ENCODE measurements at places on chromosomes 1 and 21.

- DNase-seq, result no peak
Observed at GRCh38 chr1:94646141-94646643, 104.6 kb upstream of the F3 start.

GRCh38 chr21:33025489-33026442, at the start of gene OLIG2:
TSS of gene OLIG2 (plus strand) at chr21:33025935. CDS start at chr21:33026863, 928 bp downstream.
- peak; percentile 83 for DNase-seq

DNA sequence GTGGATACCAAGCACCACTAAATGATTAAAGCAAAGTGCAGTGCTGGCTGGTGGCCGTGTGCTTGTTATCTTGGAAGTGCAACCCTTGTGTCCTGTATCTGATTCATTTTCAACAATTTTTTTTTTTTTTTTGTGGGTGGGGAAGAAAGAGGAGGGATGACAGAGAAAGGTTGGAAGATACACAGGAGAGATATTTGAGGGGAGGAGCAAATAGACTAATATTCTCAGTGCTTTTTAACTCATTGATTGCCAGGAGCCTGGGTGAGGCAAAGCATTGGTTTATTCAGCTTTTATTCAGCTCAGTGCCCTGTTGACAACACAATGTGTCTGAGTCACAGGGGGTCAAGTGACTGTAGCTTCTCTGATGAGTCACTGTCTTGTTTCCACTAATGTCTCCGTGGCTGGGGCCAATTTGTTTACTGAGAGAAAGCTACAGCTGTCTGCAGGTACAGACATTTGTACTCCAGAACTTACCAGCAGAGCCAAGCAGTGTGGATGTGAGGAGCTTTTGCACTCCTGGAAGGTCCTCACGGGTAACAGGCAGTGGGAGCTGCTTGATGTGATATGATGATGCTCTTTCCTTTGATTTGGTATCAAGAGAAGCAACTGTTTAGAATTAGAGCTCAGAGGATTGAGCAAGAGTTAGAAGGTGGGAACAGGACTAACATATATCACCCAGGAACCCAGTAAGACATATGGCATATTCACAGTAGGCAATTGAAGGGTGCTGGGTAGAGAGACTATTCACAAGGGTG, 23.6 kb upstream of the DNM3 start:
- no peak for DNase-seq

DNA sequence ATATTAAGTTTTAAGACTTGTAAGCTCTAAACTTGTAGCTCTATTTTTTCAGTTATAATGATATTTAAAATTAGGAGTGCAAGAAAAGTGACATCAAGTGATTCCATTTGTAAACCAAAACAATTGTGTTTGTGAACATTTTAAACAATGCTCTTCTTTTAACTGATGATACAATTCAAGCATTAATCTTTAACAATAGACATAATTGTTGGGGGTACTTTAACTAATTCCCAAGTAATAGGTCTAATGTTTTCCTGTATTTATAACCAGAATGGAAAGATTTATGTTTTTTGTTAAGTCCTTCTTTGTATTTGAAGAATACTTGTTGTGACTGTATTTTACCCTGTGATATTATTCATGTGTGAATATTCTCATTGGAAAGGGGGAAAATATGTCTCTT, 6.8 kb downstream of the ATG4C start:
- DNase-seq, result no peak

DNA sequence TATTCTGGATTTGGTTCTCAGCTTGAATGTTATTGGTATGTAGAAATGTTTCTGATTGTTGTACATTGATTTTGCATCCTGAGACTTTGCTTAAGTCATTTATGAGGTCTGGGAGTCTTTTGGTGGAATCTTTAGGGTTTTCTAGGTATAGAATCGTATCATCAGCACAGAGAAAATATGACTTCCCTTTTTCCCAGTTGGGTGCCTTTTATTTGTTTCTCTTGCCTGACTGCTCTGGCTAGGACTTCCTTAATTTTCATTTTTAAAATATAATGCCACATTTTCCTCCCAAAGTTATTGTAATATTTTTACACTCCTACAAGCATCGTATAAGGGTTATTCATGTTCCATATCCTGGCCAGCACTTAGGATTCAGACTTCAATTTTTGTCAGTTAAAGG, 111.1 kb downstream of the FNBP1L start:
- DNase-seq, result no peak

- no peak for DNase-seq
Observed at GRCh38 chr1:101004061-101004460, 21.5 kb downstream of the DPH5 start.

- DNase-seq, result no peak
Observed at GRCh38 chr1:218332416-218332815, 12.7 kb upstream of the TGFB2 start.

GRCh38 chr1:47431534-47431933, 6.3 kb upstream of the FOXD2 start:
- DNase-seq, result no peak

DNA sequence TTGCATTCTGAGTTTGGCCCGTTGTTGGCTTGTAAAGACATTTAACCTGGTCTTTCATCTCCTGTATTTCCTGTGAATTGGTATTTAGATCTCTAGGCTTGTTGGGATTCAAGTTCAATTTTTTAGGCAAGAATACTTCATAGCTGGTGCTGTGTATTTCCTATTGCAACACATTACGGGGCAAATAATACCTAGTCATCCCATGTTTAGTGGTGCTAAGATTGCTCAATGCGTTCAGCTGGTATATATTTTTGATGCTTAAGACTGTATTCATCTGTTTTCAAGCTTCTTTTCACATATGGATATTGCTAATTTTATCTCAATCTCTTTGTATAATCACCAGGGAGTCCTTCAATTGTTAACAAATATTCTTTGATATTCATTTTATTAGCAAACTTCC, 87.5 kb upstream of the ZBTB18 start:
- DNase-seq, result no peak

Data from NCI-H1048 (cell line).